ENCODE measurements at places on chromosomes 7 and 10. TPM values are rescaled to one million over a fixed set of nuclear protein-coding genes. Genes with fewer than 3 reads are reported as not detected.

Gene TMEM130
- polyA plus RNA-seq, result 0.12 TPM

GRCh38 chr7:67364441-67365017 lies 367.9 kb downstream of the TYW1 start:
- DNase-seq, result no peak

Gene GBX1
- polyA plus RNA-seq, result 1.0 TPM

DNA sequence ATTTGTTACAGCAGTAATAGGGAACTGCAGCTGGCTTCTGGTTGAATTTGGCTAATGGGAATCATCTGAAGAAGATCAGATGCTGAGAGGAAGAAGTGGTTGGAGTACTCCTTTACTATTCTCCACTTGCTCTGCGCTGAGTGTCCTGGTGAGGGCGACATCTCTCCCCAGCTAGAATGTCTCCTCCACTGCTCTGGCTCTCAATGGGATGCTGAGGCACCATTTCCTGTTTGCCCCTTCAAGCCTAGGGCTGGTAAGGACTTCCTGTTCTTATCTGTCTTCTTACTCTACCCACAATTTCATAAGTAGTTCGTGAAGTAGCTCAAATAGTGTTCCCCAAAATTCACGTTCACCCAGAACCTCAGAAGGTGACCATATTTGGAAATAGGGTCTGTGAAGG lies 43.2 kb upstream of the TES start:
- DNase-seq, result no peak

Gene JAZF1
- polyA plus RNA-seq, result 6.9 TPM

GRCh38 chr10:91196268-91197048 lies 24.0 kb upstream of the PCGF5 start:
- no peak for DNase-seq

DNA sequence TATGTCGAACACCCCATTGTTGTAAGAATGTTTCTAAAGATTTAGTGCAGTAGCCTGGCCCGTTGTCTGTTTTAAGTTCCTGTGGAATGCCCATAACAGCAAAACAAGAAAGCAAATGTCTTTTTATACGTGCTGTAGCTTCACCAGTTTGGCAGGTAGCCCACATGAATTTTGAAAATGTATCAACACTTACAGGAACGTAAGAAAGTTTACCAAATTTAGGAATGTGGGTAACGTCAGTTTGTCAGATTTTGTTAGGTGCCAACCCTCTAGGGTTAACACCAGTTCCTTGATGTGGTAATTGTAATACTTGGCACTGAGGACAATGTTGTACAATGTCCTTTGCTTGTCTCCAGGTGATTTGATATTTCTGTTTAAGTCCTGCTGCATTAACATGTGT lies 3.2 kb upstream of the GIMAP4 start:
- DNase-seq, result no peak

Gene VENTX
- polyA plus RNA-seq, result 1.3 TPM

DNA sequence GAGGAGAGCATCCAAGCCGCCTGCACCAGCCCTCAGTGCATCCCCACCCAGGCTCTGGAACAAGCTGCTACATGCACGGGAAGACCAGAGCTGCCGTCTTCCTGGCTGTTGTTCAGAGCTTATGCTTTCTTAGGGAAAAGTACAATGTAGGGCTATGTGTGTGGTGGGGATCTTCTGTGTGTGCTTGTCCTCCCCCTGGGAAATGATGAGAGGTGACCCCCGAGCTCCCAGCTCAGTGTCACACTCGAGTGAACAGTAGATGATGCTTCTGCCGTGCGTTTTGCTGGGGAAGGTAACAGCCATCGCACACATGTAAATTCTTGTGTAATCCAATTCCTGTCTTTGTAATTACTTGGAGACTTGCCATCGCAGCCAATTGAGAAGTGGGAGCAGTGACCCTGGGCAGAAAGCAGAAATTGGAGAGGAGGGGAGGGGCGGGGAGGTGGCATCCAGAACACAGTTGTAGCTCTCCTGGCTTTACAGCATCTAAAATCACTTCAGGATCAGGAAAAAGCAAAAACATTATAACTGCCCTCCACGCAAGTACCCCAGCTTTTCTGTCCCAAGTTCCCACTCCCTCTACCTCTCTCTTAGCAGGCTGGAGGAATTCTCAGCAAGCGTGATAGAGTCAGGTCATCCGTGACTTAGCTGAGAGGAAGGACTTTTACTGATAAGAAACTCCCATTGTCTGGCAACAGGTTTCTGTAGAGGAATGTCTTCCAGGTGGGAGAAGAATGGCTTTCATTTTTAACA lies 149.6 kb downstream of the TCF7L2 start:
- no peak for DNase-seq

GRCh38 chr10:100986623-100986951 lies 710 bp downstream of the MRPL43 start:
- no peak for DNase-seq

Gene MSMB
- not detected for polyA plus RNA-seq

DNA sequence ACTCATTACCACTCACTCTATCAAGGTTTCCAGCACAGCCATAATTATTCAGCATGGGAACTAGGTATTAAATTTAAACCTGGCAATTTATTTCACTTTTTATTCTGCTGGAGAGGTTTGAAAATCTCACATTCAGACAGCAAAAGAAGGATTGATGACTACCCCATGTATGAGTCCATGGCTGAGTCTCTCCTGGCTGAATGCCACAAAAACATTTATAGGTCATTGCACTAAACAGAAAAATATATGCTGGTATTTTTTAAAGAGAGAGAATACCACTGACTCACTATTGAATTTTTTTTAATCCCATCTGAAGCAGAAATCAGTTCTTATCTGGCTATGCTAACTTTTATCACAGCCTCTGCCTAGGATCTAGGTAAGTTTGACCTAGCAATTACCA lies 336.3 kb downstream of the PPP1R3A start:
- no peak for DNase-seq

Gene NEUROD6
- polyA plus RNA-seq, result not detected

Gene WAC
- 17.4 TPM for polyA plus RNA-seq

Gene IMPDH1
- 22.7 TPM for polyA plus RNA-seq

GRCh38 chr7:1252540-1253090 lies 19.9 kb downstream of the UNCX start:
- DNase-seq, result no peak

DNA sequence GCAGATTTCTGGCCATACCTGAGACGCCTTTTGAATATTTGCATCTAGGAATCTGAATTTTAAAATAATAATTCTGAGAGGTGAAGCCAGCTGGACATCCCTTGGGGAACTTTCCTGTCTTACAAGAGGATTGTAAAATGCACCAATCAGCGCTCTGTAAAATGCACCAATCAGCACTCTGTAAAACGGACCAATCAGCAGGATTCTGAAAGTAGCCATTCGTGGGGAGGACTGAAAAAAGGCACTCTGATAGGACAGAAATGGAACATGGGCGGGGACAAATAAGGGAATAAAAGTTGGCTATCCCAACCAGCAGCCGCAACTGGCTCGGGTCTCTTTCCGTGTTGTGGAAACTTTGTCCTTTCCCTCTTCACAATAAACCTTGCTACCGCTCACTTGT lies 9.9 kb downstream of the PPIF start:
- DNase-seq, result no peak

- DNase-seq, result no peak
These were observed 734.8 kb downstream of the TNS3 start for GRCh38 chr7:46847126-46847525.

DNA sequence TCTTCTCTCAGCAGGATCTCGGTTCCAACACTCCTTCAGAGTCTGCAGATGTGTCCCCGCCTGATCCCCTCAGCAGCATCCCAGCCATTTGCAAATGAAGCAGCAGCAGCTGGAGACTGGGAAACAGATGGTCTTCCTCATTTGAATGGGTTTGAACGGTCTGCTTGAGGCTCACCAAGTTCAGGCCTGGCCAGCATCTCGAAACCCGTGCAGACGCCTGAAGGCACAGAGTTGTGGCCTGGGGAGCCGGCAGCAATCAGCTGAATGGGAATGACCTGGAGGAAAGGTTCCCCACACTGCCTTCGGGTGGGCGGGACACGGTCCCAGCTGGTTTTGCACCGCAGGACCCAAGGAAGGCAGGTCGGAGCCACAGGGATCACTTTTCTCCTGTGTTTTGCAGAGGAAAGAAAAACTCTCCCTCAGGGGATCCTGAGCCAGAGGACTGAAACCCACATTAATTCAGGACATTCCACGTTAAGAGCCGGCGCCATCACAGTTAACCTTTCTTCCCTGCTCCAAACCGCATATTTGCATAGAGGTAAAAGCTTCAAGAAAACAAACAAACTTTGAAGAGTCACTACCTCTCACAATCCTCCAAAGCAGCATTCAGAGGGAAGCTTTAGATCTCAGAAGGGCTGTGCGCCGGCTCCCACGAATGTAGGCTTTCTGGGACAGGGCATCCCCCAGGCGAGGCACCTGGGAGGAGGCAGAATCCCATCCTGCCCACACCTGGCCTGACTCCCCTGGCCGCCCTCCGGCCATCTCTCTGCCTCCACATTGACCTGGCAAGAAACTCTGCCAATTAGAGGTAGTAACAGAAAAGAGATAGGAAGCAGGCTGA lies 17.7 kb downstream of the FGFR2 start:
- DNase-seq, result no peak

DNA sequence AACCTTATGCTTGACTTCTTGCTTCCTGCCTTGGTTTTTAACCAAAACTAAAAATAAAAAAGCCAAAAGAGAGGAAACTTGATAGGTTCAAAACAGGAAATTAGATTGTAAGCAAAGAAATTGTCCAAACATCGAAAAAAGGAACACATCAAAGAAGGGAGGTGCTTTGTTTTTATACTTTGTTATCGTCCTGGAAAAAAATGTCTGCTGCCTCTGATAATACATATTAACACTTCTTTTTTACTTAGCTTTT lies 286.6 kb upstream of the C7orf33 start:
- DNase-seq, result no peak

GRCh38 chr10:34491678-34492077 lies 323.4 kb downstream of the PARD3 start:
- no peak for DNase-seq

Gene GIMAP8
- 19.5 TPM for polyA plus RNA-seq

Gene ZNF777
- 6.7 TPM for polyA plus RNA-seq

Gene TMEM236
- 0.13 TPM for polyA plus RNA-seq

DNA sequence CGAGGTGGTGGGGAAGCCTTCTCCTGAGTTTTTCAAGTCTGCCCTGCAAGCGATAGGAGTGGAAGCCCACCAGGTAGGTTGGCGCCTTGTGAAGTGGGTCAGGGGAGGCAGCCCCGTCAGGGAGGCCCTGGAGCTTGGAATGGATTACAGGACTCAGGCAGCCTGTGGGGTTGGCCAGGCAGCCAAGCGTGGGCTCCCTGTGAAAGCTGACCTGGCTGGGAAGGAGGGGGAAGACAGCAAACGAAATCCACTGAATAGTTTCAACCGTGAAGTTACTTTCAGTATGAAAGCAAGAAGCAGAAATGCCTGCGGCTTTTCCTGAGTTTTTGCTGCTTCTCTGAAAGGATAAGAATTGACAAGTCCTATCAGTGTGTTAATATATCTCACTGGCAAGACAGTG lies 36.4 kb downstream of the LHPP start:
- DNase-seq, result no peak

GRCh38 chr10:47340608-47341170 lies 7.5 kb upstream of the RBP3 start:
- peak; percentile 54 for DNase-seq

Gene VAX1
- not detected for polyA plus RNA-seq

Data from heart right ventricle (tissue), 16 donors.